Right renal pelvis (tissue), 4 donors: ENCODE measurements at places on chromosomes 13 and 19. TPM values are rescaled to one million over a fixed set of nuclear protein-coding genes. Genes with fewer than 3 reads are reported as not detected.

DNA sequence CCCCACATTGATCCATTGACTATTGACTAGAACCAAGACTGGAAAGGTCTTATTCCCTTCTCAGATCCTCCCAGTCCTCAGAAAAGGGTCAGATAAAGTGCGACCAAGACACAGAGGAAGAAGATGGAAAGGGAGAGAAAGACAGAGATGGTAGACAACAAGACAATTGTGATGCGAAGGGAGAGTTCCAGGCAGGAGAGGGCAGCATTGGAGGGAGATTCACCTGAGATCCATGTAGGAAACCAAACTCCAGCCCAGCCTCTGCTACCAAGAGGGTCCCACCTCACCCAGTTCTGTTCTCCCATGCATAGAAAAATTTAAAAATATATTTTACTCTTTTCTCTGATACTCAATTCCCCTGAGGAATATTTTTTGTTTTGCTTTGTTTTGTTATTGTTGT, 67.3 kb upstream of the TSHZ3 start:
- DNase-seq: no peak

- DNase-seq: no peak
Observed at GRCh38 chr19:12034620-12035019, 859 bp downstream of the ZNF433 start.

DNA sequence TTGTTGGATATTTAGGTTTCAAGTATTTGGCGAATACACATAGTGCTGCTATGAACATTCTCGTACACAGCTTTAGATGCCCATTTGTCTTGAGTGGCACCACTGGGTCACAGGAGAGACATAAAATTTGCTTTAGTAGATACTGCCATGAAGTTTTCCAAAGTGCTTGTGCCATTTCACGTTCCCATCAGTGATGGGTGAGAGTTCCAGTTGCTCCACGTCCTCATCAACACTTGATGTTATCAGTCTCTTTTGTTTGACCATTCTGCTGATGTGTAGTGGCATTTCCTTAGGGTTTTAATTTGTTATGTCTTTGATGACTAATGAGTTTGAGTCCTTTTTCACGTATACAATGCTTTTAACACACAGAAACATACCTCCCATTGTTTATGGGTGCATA, 11.0 kb downstream of the ZSWIM9 start:
- no peak for DNase-seq

GRCh38 chr19:35395382-35396199, 24.7 kb downstream of the GPR42 start:
- no peak for DNase-seq

GRIK5 gene
- 24.0 TPM for polyA plus RNA-seq

SLC25A41 gene
- polyA plus RNA-seq: 0.40 TPM

- no peak for DNase-seq
Observed at GRCh38 chr19:27975419-27976005, 1237.4 kb downstream of the UQCRFS1 start.

GRCh38 chr13:34555988-34556387, 386.1 kb upstream of the NBEA start:
- DNase-seq: no peak

FFAR2 gene
- polyA plus RNA-seq: 0.37 TPM

VSIG10L gene
- 5.0 TPM for polyA plus RNA-seq

- no peak for DNase-seq
Observed at GRCh38 chr13:78334059-78334458, 269.3 kb downstream of the POU4F1 start.

GRCh38 chr13:111006506-111007031, 91.7 kb upstream of the ANKRD10 start:
- no peak for DNase-seq

- no peak for DNase-seq
Observed at GRCh38 chr19:10551698-10552301, 8.1 kb downstream of the ATG4D start.

GRCh38 chr13:93875547-93875946, 603.9 kb downstream of the DCT start:
- DNase-seq: no peak

- no peak for DNase-seq
Observed at GRCh38 chr13:26538363-26539317, 18.8 kb upstream of the WASF3 start.

TNFSF11 gene
- polyA plus RNA-seq: 0.76 TPM

DNA sequence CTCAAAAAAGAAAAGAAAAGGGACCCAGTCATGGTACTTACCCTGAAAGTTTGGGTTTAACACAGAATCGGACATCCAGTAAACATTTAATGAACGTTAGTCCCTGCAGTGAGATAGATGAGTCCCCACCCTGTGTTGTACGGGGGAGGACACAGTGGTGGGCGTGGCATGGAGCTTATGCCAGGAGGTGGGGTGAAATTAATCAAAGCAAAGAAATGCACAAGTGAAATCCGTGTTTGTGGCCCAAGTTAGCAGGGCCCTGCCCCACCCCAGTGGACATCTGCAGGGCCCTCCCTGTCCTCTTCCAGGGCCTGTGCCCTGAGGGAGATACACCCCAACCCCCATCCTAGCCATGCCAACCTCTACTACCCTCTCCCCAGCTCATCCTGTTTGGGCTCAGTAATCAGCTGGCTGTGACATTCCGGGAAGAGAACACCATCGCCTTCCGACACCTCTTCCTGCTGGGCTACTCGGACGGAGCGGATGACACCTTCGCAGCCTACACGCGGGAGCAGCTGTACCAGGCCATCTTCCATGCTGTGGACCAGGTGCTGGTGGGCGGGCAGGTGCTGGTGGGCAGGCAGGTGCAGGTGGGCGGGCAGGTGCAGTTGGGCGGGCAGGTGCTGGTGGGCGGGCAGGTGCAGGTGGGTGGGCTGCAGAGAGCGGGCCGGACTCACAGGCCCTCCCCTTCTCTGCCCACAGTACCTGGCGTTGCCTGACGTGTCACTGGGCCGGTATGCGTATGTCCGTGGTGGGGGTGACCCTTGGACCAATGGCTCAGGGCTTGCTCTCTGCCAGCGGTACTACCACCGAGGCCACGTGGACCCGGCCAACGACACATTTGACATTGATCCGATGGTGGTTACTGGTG, 3.9 kb downstream of the MCOLN1 start:
- DNase-seq: no peak

GRCh38 chr13:80141123-80141849, 199.6 kb downstream of the SPRY2 start:
- DNase-seq: no peak

CGB2 gene
- polyA plus RNA-seq: not detected

DNA sequence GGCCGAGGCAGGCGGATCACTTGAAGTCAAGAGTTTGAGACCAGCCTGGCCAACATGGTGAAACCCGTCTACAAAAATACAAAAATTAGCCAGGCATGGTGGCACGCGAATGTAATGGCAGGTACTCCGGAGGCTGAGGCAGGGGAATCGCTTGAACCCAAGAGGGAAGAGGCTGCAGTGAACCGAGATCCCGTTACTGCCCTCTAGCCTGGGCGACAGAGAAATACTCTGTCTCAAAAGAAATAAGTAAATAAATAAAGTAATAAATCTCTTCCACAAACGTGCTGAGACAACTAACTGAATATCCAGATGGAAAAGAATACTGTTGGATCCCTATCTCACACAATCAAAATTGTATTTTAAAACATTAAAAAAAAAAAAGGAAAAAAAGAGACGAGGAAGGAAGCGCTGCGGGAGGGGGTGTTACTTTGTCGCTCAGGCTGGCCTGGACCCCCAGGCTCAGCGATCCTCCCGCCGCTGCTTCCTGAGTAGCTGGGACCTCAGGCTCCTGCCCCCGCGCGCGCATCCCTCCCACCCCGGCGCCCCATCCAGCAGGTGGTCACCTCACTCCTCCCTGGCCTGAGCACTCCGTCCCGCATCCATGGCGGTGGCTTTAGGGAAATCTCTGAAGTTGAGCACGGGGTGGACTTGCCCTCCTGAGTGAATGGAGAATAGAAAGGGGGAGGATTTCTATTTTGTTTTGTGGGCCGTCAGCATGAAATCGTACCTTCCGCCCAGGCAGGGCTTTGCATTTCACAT, 628 bp upstream of the ZNF813 start:
- no peak for DNase-seq
